NCI-H2081 treated with DMSO at 0.1 percent for 48 hours (cell line): ENCODE measurements at places on chromosomes 6 and 20.

- DNase-seq: no peak
Measured at GRCh38 chr6:146901940-146902816, 302.0 kb upstream of the STXBP5 start.

GRCh38 chr6:135286962-135287538, 105.9 kb downstream of the MYB start:
- DNase-seq: no peak

DNA sequence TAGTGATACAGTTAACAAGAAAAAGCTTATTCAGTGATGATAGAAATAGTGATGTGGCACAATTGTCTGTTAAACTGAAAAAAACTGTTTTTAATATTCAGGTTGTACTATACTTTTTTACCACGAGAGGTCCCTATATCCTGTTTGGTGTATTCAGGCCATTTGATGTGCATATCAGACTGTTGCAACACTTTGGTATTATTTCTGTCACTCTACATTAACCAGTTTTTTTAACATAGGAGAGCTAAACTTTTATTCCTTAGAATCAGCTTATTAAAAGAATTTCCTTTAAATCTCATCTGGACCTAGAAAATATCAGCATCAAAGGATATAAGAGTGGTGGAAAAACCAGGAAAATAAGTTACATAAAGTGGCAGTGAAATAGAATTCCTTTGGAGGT, 36.8 kb downstream of the TSPYL4 start:
- no peak for DNase-seq

DNA sequence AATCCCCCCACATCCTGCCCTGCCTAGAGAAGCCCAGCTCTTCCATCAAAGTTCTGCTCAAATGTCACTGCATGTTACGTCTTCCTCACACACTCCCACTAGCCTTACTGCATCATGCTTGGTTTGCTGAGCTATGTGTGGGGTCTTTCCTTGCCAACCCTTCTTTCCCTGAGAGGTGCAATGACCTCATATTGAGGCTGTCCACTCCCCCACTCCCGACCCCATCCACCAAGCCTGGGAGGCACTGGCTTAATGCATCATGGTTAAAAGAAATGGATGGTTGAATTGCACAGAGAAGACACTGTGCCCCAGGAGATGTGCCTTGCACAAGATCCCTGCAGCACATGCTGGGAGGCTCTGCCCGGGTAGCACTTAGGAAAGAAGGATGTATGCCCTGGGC, 7.7 kb upstream of the IRF4 start:
- no peak for DNase-seq

GRCh38 chr6:134678436-134678889, 271.4 kb downstream of the ALDH8A1 start:
- no peak for DNase-seq

- DNase-seq: no peak
Measured at GRCh38 chr6:26222571-26222970, 135.3 kb downstream of the HFE start.
